ENCODE measurements at places on chromosomes 5 and 9. TPM values are rescaled to one million over a fixed set of nuclear protein-coding genes. Genes with fewer than 3 reads are reported as not detected.

DNA sequence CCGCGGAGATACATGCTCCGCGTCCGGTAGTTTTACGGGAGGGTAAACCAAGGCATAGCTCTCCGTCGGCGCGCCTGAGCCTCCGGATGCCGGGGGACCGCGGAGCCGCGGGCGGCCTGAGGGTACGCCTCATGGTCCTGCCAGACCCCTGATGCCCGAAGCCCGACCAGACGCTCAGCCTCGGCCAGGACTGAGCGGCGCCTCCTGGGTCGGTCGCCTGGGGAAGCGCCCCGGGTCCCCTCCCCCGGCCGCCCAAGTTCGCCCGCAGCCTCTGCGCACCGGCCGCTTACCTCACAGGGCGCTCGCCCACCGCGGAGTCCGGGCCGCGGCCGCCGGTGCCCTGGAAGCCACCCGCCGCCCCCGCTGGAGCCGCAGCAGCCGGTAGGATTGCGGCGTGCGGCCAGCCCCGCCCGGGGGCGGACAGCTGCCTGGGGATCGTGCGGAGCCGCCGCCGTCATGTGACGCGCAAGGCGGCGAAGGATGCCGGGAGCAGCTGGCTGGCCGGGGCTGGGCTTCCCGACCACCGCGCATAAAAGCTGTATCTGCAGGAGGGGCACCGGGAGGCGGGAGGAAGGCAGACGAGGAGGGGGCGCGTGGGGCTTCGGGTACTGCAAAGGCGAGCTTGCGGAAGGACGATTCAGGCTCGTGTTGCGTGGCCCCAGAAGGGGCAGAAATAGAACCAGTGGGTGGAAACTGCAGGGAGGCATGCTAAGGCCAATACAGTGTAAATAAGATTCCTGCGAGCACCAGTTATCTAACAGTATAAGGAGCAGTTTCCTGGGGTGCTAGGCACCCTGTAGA lies at the start of gene FBXO10:
FBXO10 (minus strand) TSS at position 460 of the 801 bp plus-strand sequence. CDS start 34,612 bp downstream, outside the sequence.
- DNase-seq, result peak; percentile 88

DNA sequence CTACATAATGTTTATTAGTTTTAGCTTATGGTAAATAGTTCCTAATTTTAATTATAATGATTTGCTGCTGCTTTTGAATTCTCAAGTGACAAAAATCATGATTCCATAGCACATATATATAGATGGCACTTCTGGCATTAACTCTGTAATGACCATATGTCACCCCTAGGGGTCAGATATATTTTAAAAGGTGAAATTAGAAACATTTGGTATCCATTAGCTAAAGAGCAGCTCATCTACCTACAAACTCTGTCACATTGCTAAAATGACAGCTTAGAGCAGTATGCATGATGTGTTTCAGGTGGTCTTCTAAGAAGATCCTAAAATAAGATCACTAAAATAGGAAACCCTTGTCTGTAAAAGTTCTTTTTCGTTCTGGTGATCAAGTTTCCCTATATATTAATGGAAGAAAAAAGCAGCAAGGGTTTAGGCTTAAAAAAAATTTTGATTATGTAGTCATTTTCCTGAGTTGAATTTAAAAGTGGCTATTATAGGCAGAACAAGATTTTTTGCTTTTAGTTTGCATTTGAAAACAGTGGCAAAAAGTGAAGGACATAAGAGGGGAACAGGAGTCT lies 157.7 kb upstream of the POU5F2 start:
- no peak for DNase-seq

DNA sequence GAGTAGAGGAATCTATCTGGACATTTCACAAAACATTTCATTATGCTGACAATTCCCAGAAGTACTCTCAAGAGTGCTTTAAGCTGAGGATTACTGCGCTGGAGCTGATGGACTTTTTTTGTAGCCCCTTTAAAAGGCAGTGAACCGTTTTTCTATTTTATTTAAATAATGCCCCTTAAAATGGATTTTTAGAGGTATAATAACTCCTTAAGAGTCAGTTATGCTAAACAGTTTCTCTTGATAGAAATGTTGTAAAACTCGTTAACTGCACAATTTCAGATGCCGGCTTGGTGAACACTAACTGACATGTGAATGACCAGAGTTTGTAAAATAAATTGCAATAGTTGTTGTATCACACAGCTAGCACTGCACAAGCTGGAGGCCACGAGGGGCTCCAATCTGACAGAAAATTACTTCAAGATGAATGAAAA lies 174.0 kb downstream of the NR2F1-AS1 start:
- DNase-seq, result no peak

DNA sequence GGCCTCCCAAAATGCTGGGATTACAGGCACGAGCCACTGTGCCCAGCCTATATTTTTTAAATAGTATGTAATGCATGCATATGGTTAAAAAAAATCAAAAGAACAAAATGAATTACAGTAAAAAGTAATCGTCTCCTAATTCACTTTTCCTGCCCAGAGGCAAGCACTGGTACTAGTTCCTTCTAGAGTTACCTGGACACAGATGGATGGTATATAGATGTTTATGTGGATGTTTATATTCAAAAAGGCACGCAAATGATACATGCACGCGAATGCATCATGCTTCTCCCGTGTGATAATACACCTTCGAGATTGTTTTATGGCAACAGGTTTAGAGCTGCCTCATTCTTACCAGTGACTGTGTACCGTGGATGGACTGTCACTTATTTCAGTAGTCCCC lies 21.4 kb downstream of the ABL1 start:
- no peak for DNase-seq

- no peak for DNase-seq
Measured at GRCh38 chr5:160230686-160231527, 1.6 kb downstream of the FABP6 start.

DNA sequence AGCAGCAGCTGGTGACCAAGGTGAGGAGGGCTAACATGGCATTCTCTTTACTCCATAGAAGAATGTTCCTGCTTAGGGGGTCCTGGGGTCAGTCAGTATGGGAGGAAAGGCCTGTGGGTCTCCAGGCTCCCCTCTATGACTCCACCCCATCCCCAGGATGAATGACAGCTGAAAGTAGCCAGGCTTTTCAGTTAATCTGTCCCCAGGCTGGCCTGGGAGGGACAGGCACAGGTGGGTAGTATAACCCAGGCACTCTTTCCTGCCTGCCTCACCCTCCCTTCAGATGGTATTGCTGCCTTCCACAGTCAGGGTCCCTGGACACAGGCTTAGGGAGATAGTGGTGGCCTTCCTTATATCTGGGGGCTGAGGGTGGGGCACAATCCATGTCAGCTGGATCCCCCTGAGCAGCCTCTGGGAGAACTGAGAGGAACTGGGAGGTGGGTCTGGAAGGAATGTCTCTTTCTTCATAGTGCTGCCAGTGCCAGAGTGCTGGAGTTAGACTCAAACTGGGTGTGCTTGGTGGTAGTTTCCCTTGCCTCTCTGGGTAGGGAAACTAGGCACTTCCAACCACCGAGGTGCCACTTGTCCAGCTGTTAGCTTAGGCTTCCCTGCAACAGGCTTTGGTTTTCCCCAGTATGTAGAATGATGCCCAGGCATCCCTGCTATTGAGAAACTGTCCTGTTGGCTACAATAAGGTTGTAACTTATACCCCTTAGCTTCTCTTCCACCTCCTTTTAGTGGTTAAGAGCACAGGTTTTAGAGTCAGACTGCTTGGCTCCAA lies 27.8 kb downstream of the LARP1 start:
- DNase-seq, result no peak

- DNase-seq, result no peak
Measured at GRCh38 chr5:87775228-87775627, 362.5 kb upstream of the CCNH start.

DNA sequence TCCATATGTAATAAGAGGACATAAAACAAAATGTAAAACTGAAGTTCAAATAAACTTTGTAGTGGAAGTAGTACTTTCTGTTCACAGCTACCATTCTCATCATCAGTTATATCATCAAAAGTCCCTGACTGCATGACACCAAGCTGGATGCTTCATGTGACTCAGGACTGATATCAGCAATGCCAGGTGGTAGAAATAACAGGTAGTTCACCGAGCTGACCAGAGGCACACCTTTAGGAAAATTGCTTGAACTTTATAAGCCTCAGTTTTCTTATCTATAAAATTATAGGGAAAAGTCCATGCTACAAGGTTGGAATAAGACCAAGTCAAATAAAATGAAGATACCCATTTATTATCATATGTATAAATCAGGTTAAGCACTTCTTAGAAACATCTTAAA lies 124.9 kb upstream of the PTGER4 start:
- no peak for DNase-seq

- no peak for DNase-seq
Measured at GRCh38 chr9:29129763-29130162, 1556.5 kb upstream of the C9orf72 start.

GRCh38 chr9:134365791-134366222 lies 39.6 kb downstream of the RXRA start:
- peak; percentile 96 for DNase-seq

DNA sequence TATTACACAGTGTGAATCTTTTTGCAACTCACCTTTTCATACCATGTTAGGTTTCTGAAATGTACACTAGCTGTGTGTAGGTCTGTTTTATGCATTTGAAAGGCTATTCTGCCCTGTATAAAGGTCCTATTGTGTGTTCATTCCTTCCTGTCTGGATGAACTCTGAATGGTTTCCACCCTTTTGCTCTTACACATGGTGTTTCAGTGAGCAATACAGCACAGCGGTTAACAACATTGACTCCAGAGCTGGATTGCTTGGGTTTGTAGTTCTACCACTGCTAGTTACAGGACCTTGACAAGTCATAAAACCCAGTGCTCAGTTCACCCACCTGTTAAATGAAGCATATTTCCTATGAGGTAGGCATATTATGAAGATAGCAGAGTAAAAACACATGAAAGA lies 331.6 kb downstream of the ADGRV1 start:
- DNase-seq, result no peak

GRCh38 chr9:125701351-125701750 lies 5.7 kb downstream of the MAPKAP1 start:
- no peak for DNase-seq

DNA sequence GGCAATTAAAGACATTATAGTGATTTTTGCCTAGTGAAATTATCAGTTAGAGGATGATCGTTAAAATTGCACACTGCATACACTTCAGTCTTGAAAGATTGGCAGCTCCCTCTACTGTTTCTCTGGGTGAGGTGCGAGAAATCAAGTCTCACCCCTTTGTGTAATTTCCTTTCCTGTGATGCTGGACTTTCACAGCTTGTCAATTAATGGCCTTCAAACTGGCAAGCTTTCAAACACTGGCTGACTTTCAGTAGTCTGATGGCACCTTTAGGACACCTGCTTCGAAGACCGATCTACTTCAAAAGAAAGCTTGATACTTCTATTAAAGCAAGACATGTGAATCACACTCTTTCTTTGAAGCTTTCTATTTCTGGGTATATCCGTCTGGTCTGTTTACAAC lies 706.7 kb upstream of the PTPRD start:
- no peak for DNase-seq

GRCh38 chr5:133662578-133662977 lies 50.2 kb upstream of the FSTL4 start:
- no peak for DNase-seq

DNA sequence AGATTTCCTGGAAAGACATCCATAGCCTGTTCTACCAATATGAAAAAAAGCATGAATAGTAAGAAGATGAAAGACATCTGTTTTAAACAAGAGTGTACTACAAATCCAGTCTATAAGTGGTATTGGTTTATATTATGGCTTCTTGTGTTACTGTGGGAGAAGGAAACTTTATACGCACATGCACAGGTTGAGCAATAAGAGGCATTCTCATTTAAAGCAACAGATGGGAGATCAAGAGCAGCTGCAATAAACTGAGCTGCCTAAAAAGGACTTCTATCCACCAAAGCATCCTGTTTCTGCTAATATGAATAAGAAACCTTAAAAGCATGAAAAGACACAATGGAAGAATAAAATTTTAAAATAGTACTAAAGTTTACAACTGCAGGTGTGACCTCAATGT lies 8.6 kb upstream of the PCDHB1 start:
- DNase-seq, result no peak

- DNase-seq, result peak; percentile 81
Measured at GRCh38 chr9:87678650-87679355, 47.1 kb upstream of the CTSL start.

DNA sequence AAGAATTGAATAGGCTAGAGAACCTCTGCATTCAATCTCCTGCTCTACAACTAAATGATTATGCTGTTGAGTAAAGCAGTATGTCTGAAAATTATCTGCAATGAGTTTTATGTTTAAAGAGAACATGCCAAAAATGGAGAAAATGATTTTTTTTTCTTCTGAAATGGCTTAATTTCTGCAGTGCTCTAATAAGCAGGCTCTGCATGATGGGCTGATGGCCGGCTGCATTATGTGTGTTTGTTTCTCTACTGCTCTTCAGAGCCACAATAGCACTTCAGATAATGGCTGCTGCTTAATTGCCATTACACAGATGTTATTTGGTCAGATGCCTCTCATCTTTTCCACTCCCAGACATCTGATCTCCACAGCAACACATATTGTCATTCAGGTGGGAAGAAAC lies 286.4 kb upstream of the DMAC1 start:
- DNase-seq, result no peak

GRCh38 chr5:20113031-20113715 lies 125.2 kb upstream of the CDH18 start:
- DNase-seq, result no peak

GRCh38 chr5:133142782-133143181 lies 91.0 kb downstream of the HSPA4 start:
- DNase-seq, result no peak

GRCh38 chr5:174282391-174282790 lies 236.9 kb downstream of the NSG2 start:
- DNase-seq, result no peak

GRCh38 chr9:29625292-29625731 lies 2052.0 kb upstream of the C9orf72 start:
- no peak for DNase-seq

DNA sequence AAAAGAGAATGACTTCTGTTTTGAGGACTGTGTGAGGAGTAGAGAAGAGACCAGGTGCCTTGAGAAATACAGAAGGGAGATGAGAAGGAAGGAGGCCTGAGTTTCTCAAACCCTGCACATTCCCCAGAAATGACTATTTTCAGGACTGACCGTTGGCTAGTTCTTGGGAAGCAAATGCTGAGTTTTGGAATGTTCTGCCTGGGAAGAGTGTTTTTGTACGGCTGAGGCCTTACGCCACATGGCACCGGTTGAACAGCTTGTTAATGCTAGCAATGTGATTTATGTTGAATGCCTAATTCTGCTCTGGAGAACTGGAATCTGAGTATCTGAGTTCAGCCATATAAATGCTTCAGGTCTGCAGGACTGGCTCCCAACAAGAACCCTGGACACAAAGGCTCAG lies 152.7 kb upstream of the ADAMTS16 start:
- no peak for DNase-seq

- no peak for DNase-seq
Measured at GRCh38 chr9:102631559-102631958, 363.6 kb upstream of the CYLC2 start.

The SLC4A9 gene
- total RNA-seq, result not detected

The NUDCD2 gene
- total RNA-seq, result 13.2 TPM

The ADAMTSL1 gene
- 13.6 TPM for total RNA-seq

The PCDHA4 gene
- total RNA-seq, result 1.1 TPM

The SLC31A1 gene
- total RNA-seq, result 9.1 TPM

The EGFLAM gene
- 2.5 TPM for total RNA-seq

The RFK gene
- 23.5 TPM for total RNA-seq

The ZFP2 gene
- 3.9 TPM for total RNA-seq

The DAPK1 gene
- 78.1 TPM for total RNA-seq

The ARSI gene
- total RNA-seq, result 3.3 TPM

The SLC25A2 gene
- total RNA-seq, result not detected

The HTR4 gene
- 3.1 TPM for total RNA-seq

The GZMA gene
- total RNA-seq, result not detected

The CCNO gene
- not detected for total RNA-seq

Data from sigmoid colon (tissue), 7 donors.